ENCODE measurements at places on chromosomes 2 and 18. TPM values are rescaled to one million over a fixed set of nuclear protein-coding genes. Genes with fewer than 3 reads are reported as not detected.

DNA sequence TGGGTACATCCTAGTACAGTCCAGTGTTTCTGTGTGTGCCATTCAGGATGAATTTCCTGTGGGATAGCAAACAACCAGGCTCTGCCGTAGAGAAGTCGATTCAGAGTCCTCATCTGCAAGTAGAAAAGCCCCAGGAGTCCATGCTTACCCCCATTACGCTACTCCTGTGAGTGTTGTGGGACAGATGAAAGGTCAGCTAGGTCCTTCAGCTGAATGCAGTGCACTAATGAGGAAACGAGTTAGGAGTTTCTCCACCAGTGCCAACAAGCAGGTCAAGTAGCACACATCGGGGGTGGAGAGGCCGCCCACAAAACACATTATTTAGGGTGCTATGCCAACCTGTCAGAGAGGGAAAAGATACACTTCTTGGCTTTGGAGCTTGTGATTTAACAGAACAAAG is 2.5 kb upstream of the GPR39 start:
- DNase-seq: no peak
- no peak overlapping the region for H3K4me3 ChIP-seq
- no peaks in the 10 kb centered on the region for H3K4me1 ChIP-seq
- H3K27ac ChIP-seq: no peak overlapping the region
- H3K27me3 ChIP-seq: peaks cover 34% of the 10 kb centered on the region
- no peaks in the 10 kb centered on the region for H3K36me3 ChIP-seq

- no peak overlapping the region for H3K27ac ChIP-seq
- DNase-seq: no peak
- no peaks in the 10 kb centered on the region for H3K36me3 ChIP-seq
- peaks cover 17% of the 10 kb centered on the region for H3K4me1 ChIP-seq
- no peak overlapping the region for H3K4me3 ChIP-seq
- no peaks in the 10 kb centered on the region for H3K27me3 ChIP-seq
These were observed 98.7 kb upstream of the MGAT5 start for GRCh38 chr2:134155134-134155533.

GRCh38 chr2:222747526-222748160 is 76.2 kb downstream of the MOGAT1 start:
- peak overlapping the region; percentile 3 for H3K27ac ChIP-seq
- H3K27me3 ChIP-seq: no peaks in the 10 kb centered on the region
- 0 out of 2 replicates have a peak overlapping the region, but pooled peaks have one; percentile 17 for H3K4me3 ChIP-seq
- peaks cover 32% of the 10 kb centered on the region for H3K4me1 ChIP-seq

- no peak overlapping the region for H3K27ac ChIP-seq
- no peak for DNase-seq
- H3K27me3 ChIP-seq: no peaks in the 10 kb centered on the region
- peaks cover 19% of the 10 kb centered on the region for H3K4me1 ChIP-seq
- no peak overlapping the region for H3K4me3 ChIP-seq
- H3K36me3 ChIP-seq: no peaks in the 10 kb centered on the region
These were observed 31.4 kb downstream of the ANO7 start for GRCh38 chr2:241219856-241220356.

DNA sequence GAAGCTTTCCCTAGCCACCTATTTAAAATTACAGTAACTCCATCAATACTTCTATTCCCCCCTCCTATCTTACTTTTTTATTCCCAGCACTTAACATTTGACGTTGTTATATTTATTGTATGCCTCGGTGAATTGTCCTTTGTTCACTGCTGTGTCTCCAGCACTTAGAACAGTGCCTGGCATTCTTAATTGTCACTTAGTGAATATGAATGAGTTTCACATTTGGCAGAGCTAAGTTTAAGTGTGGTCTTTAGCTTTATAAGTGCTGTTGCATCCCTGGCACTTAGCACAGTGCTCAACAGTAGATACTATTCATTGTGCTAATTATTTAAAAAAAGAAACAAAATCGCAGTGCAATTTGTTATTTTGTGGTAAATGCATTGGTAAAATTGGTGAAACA is 1.7 kb downstream of the RMP24 start:
- peaks cover 33% of the 10 kb centered on the region for H3K36me3 ChIP-seq
- H3K27me3 ChIP-seq: no peaks in the 10 kb centered on the region
- DNase-seq: no peak
- H3K27ac ChIP-seq: no peak overlapping the region
- peak overlapping the region; percentile 90 for H3K4me3 ChIP-seq
- peaks cover 14% of the 10 kb centered on the region for H3K4me1 ChIP-seq

GRCh38 chr2:96665083-96665569 is 22.6 kb downstream of the FER1L5 start:
- no peak overlapping the region for H3K4me3 ChIP-seq
- no peak for DNase-seq
- no peaks in the 10 kb centered on the region for H3K4me1 ChIP-seq

MAL gene
- total RNA-seq: 2.6 TPM

INO80C gene
- 16.3 TPM for total RNA-seq
